ENCODE measurements at places on chromosomes 7 and 10.

GRCh38 chr10:34432589-34432988 lies 382.5 kb downstream of the PARD3 start:
- no peak for DNase-seq

- no peak for DNase-seq
Observed at GRCh38 chr10:3324612-3325038, 152.0 kb upstream of the PITRM1 start.

DNA sequence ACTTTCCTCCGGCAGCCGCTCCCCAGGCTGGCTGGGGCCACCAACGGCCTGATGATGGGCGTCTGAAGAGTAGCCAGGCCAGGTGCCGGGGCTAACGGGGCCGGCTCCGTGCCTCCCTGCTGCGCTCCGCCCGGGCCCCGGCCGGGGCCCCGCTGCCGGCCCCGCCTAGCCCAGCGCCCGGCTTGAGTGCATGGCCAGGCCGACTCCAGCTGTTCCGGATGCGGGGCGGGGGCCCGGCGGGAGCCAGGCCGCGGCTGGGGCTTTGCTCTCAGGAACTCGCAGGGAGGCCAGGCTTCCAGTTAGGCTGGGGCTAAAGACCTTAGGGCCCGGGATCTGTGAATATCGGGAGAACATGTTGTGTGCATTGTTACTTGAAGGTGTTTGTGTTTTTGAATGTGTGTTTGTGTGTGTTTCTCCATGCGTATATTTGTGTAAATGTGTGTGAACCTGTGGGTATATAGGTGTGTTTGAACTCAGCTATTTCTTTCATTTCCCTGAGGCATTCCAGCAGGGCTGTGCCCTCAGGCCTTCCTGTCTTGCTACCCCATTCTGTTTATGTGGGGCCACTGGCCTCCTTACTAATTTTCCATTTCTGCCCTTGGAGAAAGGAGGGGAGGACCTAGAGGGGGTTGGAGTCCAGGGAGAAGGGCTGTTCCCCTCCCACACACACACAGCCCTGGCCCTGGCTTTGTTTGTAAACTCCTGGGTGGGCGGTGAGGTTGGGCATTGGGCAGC lies 1.1 kb upstream of the LBX1 start:
- DNase-seq, result no peak

DNA sequence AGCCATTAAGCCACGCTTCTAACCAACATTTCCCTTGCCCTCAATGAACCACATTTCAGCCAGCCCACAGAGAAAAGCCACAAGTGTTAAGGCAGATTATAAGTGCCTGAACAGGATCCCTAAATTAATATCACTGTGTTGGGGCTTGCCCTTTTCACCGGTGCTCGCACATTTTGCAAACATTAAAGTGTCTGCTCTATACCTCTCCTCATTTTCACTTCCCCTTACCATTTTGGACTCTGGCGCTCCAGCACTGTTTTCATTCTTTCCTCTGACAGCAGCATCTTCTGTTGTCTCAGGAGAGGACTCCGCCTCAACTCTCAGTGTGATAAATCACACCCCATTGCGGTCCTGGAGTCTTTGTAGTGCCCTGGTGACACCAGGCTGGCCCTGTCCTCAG lies 274.2 kb downstream of the BAMBI start:
- DNase-seq, result no peak

- DNase-seq, result no peak
Observed at GRCh38 chr7:96388166-96388565, 66.3 kb upstream of the SLC25A13 start.

DNA sequence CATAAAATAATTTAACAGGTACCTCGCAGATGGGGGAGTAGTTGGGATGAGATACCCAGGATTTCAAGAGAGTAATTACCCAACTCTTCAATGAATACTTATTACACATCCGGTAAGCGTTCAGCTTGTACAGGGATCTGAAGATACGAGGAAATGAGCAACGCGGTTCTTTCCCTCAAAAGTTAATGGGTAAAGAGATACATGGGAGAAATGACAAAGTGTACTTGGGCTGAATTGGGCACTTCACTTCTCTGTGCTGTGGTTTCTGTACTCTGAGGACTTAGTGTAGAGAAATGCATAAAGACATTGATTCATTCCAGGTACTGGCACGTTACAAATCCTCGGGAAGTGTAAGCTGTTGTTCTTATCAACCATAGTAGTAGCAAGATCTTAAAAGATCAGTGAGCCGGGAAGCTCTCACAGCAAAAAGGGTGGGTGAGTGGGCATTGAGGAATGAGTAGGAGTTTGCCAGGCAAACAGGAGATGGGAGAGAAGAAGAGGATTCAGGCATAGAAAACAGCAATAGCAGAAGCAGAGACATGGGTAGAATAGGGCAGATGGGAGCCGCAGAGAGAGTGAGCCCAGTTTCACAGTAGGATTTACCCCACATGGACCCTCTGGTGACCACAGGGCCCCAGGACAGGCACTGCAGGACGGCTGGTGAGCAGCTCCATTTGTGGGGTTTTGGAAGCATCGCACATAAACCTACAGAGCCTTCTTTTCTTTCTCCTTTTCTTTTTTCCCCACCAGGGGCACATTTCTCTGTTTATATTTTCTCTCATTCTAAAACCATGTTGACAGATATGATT lies 304.3 kb upstream of the PITRM1 start:
- DNase-seq, result no peak

GRCh38 chr7:52030722-52031121 lies 714.1 kb upstream of the COBL start:
- no peak for DNase-seq

DNA sequence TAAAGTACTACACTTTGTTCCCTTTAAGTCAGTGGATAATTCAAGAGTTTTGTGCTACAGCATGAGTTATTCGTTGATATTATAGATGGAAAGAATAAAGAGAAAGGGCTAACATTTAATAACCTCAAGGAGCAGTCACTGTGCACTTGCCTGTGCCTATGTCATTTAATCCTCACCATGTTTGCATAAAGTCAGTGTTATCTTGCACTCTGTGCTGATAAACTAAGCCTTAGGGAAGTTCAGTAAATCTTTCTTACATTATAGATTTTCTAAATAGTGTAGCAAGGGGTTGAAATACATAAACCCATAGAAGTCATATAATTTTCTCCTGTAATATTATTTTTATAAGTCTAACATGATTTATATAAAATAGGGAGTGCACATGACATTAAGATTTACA lies 103.1 kb downstream of the TMEM26 start:
- DNase-seq, result no peak

GRCh38 chr10:5381187-5381586 lies 16.4 kb downstream of the UCN3 start:
- no peak for DNase-seq

DNA sequence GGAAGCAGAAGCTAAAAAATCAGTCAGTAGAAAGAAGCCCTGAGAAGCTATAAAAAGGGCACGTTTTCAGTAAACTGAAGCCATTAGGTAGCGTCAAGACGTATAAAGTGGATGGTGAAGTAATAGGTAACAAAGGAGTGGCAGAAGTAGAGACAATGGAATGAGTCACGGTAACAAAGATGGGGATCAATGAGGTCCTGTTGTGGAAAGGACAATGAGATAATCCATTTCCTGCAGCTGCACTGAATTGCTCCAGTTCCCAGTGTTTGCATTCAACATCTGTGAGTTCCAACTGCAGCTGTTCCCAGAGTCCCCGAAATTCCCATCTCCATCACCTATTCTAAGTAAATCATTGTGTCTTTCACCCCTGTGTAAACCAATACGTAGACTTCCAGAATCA lies 4.8 kb upstream of the HYCC1 start:
- DNase-seq, result no peak

- DNase-seq, result no peak
Observed at GRCh38 chr10:129021594-129022304, 445.3 kb upstream of the MGMT start.

GRCh38 chr10:44920252-44920651 lies 9.1 kb downstream of the TMEM72 start:
- no peak for DNase-seq

DNA sequence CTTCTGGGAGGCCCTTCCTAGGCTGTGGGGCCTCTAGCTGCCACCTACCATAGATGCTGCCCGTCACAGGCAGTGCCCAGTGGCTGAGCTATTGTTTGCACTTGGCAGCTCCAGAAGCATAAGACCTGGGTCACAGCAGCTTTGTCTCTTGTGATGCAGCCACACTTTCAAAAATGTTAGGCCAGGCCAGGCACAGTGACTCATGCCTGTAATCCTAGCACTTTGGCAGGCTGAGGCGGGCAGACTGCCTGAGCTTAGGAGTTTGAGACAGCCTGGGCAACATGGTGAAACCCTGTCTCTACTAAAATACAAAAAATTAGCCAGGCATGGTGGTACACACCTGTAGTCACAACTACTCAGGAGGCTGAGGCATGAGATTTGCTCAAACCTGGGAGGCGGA lies 9.5 kb upstream of the KAZALD1 start:
- no peak for DNase-seq

- no peak for DNase-seq
Observed at GRCh38 chr10:131824371-131825149, 76.2 kb upstream of the PPP2R2D start.

- no peak for DNase-seq
Observed at GRCh38 chr7:36742911-36743775, 18.8 kb upstream of the AOAH start.

DNA sequence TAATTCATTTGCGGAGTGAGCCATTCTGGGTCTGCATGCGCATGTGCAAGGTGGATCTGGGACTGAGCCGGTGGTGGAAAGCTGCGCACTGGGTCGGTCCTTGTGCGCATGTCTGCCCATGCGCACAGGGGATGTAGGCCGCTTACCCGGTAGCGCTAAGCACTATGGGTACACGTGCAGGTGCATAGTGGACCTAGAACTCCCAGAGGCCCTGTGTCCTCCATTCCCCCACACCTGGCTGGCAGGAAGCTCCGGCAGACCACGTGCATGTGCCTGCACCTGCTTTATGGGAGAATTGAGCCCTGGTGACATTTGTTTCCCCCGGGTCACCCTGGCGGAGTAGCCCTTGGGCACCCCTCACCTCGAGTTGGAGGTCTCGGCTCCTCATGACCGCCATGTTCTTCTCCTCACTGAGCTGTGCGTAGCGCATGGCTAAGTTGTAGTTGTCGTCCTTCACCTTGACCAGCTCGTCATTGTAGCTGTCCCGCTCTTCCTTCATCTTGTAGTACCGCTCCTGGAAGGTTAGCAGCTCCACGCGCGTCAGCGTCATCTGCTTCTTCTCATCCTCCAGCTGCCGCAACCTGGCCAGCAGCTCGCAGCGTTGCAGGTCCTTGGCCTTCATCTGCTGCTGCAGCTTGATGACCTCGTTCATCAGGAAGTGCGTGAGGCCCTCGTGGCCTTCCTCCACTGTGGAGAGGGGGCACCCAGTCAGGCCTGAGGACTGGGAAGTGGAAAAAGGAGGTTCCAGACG lies 99.6 kb downstream of the CARD11 start:
- no peak for DNase-seq

- DNase-seq, result no peak
Observed at GRCh38 chr10:68284062-68285001, 47.5 kb upstream of the HNRNPH3 start.

GRCh38 chr10:35232527-35232926 lies 103.8 kb upstream of the CCNY start:
- no peak for DNase-seq

GRCh38 chr10:61465901-61466632 lies 12.9 kb upstream of the TMEM26 start:
- DNase-seq, result no peak

GRCh38 chr7:50346545-50347497 lies 42.3 kb downstream of the IKZF1 start:
- DNase-seq, result no peak

DNA sequence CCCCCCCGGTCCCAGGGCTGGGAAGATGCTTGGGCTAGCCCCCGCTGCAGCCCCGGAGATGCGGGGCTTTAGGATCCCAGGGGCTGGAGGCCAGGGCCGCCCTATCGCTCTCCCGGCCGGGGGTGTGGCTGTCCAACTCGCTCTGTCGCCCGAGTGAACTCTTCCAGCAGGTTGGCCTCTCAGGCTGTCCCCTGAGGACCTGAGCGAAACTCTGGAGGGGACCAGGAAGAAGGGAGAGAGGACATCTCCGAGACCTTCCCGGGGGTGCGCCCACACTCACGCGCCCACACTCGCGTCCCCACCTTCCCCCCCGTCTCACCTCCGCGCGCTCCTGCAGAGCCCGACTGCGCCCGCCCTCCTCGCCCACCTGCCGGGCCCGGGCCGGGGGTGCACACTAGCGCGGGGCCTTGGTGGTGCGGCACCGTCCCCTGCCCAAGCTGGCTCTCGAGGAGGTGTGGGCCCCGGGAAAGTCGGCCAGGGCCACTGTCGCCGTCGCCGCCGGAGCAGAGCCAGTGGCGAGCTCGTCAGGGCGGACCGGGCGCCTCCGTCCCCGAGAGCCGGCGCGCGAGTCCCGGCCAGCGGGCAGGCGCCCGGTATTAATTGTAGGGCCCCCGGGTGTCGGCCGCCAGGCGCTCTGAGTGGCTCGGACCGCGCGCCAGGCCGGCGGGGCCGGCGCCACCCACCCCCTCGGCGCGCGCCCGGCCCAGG lies 101.7 kb upstream of the SVIL start:
- DNase-seq, result no peak

DNA sequence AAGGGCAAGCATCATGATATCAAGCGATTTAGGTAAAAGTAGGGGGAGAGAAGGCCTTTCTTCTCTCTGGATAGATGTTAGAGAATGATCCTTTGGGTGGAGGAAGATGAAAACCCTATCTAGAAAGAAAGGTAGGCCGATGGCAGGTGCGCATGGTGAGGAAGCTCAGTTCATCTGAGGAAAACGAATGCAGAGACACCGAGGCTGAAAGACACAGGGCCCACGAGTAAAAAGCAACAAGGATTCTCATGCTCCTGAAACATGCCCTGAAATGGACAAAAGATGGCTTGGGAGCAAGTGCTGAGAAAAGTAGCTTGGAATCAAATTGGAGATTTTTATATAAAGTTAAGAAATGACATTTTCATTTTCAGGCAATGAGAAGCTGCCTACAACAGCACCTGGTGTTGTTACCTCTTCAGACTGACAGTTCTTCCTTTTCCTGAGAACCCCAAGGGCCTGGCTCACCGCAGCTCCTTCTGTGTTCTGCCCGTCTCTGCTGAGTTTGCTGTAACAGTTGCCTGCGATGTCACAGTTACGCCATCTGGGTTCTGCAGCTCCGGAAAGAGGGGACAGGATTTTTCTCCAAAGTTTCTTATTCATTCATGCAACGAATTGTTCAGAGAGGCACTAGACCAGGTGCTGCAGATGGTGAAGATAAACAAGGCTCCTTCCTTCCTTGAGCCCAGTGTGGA lies 402.0 kb upstream of the KLF6 start:
- DNase-seq, result no peak

- DNase-seq, result no peak
Observed at GRCh38 chr10:61974601-61975390, 73.3 kb downstream of the ARID5B start.
